ENCODE measurements at places on chromosomes 7 and 10.

- DNase-seq = no peak
These were observed 51.0 kb downstream of the UNC5B start for GRCh38 chr10:71263376-71263775.

- no peak for DNase-seq
These were observed 6.2 kb downstream of the CLRN3 start for GRCh38 chr10:127886371-127887051.

DNA sequence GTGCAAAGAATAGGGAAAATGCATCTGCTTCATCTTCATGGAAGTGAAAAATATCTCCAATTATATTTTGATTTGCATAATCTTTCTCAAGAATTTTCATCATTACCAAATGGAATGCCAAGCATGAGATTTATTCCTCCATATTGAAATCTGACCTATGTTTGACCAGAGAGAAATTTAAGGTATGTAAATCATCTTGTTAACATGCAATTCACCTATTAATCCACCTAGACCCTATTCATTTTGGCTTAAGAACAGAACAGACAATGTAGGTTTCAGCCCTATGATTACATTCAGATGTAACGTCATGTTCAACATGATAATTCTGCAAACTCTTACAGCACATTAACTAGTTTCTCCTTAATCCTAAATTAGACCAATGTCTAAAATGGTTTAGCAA lies 30.8 kb upstream of the TMEM140 start:
- DNase-seq = no peak

GRCh38 chr10:31792745-31793144 lies 135.9 kb downstream of the ARHGAP12 start:
- DNase-seq = no peak

DNA sequence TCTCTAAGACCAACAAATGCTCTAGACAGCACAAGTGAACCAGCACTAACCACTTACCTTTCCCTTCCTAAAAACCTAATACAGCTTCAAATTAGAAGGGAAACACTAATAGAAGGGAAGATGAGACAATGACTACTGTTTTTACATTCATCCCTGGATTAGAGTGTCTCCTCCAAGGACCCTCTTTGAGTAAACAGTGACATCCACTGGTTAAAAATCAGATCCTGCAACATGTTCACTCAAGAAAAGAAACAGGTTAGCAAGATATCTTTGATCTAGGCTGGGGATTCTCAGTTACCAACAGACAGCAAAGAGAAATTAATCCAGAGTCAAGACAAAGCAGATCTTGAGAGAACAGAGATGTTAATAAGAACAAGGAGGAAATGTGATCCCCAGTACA lies 177.7 kb upstream of the GHITM start:
- DNase-seq = no peak

DNA sequence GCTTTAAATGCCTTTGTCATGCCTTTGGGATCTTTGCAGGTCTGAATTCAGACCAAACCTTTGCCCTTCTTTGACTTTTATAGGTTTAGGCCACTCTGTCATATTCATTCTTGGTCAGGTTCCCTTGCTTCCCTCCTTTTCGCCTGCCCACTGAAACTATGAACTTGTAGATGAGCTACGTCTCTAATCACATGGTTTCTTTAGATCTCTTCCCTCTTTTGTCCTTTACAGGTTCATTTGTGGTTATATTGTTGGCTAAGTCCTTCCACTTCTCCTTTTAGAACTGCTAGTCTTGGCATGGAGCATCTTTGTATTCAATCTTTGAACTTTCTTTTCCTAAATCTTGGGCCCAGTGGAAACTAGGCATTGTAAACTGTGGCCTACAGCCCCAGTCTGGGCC lies 104.0 kb upstream of the ZEB1 start:
- DNase-seq = no peak
